ENCODE measurements at places on chromosomes 4 and X.

- no peak for DNase-seq
Observed at GRCh38 chr4:10299601-10300000, 157.6 kb downstream of the ZNF518B start.

DNA sequence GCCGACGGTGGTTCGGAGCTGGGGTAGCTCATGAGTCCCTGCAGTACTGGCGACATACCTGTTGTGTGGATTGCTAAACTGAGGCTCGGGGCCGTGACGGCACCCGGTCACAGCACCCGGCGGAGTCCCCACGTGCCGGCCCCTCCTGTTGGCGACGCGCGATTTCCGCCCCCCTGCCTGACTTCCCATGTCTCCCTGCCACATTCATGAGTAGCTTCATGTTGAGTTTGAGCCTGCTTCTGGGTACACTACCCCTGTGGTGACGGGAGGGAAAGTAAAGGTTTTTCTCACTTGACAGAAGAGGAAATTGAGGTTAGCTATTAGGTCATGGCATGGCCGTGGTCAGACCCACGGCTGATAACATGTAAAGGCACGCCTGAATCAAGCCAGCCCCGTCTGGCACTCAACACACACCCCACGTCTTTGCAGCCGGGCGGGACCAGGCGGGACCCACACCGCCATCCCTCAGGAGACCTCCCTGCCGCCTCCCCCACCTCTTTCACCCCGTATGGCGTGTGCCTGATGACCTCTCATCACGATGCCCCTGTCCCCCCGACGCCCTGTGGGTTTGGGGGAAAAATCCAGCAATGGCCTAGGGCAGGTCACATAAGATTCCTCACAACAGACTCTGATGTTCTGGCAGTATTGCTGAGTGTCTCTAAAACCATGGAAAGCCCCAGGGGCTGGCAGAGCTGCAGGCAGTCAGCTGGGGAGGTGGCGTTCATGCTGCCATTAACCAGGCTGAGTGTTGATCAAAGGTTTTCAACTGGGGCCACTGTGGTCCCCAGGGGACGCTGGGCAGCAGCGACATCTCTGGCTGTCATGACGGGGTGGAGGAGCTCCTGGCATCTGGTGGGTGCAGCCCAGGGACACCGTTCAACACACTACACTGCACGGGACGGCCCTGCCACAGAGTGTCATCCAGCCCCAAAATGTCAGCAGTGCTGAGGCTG, 29.2 kb downstream of the P2RY8 start:
- peak; percentile 50 for DNase-seq

- DNase-seq, result no peak
Observed at GRCh38 chrX:21374994-21375707, 933 bp downstream of the CNKSR2 start.

DNA sequence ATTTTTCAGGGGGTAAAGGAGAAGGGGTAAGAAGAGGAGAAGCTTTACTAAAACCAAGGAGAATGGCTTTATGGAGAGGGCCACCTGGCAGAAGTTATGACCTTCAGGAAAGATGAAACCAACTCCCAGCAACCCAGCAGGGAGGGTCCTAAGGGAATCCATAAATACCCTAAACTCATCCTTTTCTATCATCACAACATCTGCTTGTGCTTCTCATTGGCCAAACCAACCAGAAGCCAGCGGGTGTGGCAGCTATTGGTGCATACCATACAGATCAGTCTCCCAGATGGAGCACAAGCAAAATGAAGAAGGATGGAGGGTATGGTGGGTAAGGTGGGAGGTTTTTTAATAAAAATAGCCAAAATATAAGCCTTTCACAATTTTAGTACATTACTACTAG, 58.5 kb upstream of the ARSJ start:
- DNase-seq, result no peak

DNA sequence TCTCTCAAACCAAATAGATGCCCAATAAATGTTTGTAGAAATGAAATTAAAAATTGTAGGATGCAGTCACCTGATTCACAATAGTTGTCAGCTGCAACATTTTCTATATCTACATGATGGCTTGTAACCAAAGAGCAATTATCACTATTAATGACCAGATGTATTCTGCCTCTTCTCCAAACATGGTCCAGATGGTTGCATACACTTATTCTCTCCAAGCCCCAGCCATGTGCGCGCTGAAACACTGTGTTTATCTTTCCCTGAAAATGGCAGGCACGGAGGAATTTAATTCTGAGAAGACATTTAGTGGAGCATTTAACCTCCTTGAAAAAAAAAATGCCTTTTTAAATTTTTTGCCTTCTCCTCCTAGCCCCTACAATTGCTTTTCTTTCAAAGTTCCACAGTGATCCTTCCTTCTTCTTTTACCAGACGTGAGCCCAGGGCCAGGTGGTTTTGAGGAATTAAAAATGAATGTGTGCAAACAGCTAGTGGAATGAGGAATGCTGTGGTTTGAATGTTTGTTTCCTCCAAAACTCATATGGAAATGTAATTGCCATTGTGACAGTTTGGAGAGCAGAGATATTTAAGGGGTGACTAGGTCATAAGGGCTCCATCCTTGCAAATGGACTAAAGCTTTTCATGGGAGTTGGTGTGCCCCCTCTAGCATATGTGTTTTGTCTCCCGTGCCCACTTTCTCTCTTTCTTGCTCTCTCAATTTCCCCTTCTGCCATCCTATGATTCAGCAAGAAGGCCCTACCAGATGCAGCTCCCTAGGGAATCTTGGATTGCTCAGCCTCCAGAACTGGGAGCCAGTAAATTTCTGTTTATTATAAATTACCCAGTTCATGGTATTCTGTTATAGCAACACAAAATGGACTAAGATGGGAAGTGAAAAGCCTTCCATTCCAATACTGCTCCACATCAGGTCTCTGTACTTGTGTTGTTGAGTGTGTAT, 136.0 kb downstream of the GABRB1 start:
- DNase-seq, result no peak

GRCh38 chrX:150648296-150648940, 44.8 kb upstream of the MTMR1 start:
- no peak for DNase-seq

GRCh38 chr4:84877051-84877833, 89.2 kb downstream of the WDFY3 start:
- no peak for DNase-seq

GRCh38 chrX:41602816-41603345, 85.9 kb upstream of the GPR34 start:
- DNase-seq, result no peak

- DNase-seq, result no peak
Observed at GRCh38 chr4:63348735-63349673, 1060.2 kb downstream of the TECRL start.

DNA sequence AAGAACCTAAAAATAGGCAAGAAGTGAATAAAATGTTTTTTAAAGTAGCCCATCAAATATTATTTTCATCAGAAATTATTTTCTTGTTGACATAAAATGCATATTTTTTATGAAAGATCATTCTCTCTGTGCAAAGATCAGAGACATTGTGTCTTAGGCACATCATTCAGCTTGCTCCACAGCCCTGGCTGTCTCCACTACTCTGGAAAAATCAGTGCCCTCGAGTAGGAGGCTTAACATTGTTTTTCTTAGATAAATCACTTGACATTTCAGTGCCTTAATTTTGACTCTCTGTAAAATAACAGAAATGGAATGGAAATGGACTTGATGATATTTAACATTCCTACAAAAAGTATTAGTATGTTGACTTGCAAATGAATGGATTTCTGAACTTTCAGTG, 77.9 kb downstream of the FAT4 start:
- no peak for DNase-seq

- DNase-seq, result no peak
Observed at GRCh38 chrX:27746516-27746915, 61.3 kb upstream of the MAGEB10 start.

- DNase-seq, result no peak
Observed at GRCh38 chr4:11604821-11605220, 176.1 kb upstream of the HS3ST1 start.

DNA sequence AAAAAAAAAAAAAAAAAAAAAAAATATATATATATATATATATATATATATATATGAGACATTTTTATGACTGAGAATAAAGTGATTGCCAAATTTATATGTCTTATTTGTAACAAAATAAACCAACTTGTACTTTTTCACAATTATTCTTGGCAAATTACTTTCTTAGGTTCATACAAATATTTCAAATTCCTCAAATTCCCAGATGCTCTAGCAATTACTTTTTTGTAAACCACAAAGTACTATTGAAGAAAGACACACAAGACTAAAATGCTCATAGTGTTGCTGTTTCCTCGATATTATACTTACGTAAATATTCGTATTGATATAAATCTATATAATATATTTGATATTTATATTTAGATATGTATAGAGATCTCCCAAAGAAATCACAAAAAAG, 390.0 kb downstream of the FAT4 start:
- DNase-seq, result no peak

DNA sequence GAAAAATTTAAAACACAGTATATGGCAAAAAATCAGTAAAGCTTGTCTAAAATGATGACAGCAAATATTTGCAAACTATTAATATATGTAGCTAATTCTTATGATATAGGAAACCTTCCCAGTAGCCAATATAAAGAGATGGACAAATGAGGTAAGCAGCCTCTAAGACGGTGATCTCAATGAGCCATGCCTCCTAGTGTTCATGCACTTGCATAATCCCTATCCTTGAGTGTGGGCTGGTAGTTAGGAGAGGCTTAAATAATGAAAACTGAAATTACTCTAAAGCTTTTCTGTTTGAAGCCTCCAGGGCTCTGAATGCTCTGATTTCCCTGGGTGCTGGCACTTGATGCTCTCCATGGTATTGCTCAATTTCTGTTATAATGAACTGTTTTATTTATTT, 24.6 kb upstream of the ARMCX4 start:
- no peak for DNase-seq

GRCh38 chr4:180827232-180828009, 1415.8 kb upstream of the TENM3 start:
- no peak for DNase-seq

DNA sequence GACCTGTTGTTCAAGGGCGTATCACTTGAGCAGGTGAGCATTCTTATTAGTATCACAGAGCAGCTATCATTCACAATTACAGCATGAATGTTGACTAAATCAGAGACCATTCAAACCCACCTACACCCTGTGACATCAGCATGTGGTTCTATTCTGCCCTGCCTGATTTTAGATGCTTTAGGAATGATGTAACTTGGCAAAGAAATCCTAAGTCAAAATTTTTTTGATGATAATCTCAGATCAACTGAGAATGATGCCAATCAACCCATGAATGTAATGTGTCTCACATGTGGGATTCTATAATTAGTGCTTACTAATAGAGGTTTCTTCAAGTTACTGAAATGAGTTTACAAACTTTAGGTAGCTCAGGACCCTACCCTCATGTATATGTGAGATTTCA, 13.4 kb upstream of the CHIC2 start:
- DNase-seq, result no peak

- no peak for DNase-seq
Observed at GRCh38 chr4:20159516-20159915, 92.2 kb upstream of the SLIT2 start.

- DNase-seq, result no peak
Observed at GRCh38 chr4:103493450-103494159, 226.2 kb downstream of the TACR3 start.

- DNase-seq, result no peak
Observed at GRCh38 chrX:86806786-86807185, 658.5 kb downstream of the DACH2 start.

DNA sequence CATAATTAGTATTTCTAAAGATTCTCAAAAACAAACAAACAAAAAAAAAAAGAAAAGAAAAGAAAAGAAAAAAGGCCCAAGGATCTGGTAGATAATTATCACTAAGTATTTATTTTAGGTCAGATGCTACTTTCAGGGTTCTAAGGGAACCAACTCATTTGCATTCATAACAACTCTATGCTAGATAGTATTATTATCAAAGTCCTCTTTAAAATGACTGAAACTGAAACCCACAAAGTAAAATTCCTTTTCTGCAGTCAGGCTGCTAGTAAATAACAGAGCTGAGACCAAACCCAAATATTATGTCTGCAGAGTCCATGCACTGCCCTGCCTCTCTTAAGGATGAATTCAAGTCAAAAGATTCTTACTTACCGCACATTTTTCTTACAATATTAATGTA, 38.3 kb upstream of the MAPK10 start:
- no peak for DNase-seq

- no peak for DNase-seq
Observed at GRCh38 chr4:74822603-74823002, 28.3 kb upstream of the BTC start.

- no peak for DNase-seq
Observed at GRCh38 chrX:128634754-128635153, 582.6 kb upstream of the ACTRT1 start.

DNA sequence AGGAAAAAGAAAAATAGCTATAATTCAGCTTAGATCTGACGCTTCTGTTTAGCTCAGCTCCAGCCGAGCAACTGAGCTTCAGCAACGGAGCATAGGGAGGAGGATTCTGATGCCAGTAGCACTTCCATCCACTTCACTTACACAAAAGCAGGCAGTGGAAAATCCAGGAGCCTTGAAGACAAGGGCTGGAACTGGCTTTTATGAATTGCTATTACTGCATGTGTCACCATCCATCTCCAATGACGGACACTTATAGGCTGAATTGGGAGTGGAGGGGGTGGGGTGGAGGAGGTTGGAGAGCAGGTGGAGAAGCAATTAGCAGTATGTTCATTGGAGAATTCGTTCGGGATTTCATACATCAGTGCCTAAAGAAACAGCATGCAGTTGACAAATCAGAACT, 15.6 kb downstream of the ENOX2 start:
- DNase-seq, result no peak

DNA sequence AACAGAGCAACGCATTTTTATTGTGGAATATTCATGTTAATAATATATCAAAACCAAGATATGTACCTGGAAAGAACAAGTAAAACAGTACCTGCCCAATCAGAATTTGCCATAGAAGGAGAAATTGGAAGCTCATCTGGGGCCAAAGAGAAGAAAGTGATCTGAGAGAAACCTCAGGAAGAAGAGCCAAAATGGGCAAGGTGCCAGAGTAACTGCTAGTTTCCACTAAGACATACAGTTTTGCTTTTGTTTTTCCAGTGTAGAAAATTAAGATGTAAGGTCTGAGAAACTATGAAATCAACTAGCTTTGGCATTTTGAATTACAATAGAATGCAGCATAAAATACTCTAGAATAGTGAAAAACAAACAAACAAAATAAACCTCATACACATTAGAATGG, 2201.2 kb downstream of the ARAP2 start:
- DNase-seq, result no peak

DNA sequence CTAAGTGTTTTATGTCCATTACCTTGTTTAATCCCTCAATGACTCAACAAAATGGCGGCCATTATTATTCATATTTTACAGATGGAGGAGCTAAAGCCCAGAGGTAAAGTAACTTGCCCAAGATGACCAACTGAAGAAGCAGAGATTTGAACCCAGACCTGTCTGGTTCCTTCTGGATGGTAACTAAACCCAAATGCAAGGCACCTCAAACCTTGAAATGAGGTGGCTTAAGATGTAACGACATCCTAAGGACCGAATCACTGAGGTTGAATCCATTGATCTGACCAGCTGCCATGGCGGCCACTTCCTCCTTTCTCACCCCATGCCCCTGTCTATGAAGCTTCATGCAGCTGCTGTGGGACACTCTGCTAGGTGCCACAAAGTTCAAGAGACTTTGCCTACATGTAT, 932 bp downstream of the TLR10 start:
- DNase-seq, result no peak

All from GM19239 (cell line).